ENCODE measurements at places on chromosomes 7 and 10.

DNA sequence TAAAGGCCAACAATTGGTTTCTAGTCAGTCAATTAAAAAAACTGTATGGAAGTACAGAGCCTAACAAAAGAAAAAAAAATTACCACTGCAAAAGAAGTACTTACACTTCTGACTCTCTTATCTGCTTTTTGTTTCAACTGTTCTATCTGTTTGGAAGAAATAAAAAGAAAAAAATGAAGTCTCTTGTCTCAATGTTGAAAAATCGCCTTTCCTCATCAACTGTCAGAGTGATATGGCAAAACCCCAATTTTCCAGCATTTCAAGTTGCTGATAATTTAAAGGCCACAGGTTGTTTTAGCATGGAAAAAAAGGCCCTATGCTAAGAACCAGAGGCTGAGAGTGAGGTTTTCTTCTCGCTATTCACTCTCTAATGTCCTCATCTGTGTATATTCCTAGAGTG is 13.6 kb downstream of the ZDHHC6 start:
- no peak for DNase-seq

- no peak for DNase-seq
Measured at GRCh38 chr10:36336315-36336714, 694.2 kb upstream of the FZD8 start.

GRCh38 chr10:124384172-124384571 is 34.6 kb downstream of the OAT start:
- no peak for DNase-seq

DNA sequence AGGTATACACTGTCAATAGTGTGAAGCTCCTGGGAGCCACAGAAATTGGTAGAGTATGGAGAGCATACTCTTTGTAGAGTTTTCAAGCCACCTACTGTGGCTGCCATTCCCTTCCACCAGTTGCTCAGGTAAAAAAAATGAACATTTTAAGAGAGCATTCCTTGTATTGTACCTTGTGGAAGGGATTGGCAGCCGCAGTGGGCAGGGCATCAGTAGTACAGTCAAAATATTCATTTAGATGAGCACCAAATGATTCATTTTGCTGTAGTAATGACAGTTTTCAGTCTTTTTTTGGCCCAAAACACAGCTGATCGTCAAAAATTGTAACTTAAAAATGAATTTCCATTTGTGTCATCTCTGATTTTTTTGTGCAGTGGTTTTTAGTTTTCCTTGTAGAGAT is 304.9 kb downstream of the ATRNL1 start:
- no peak for DNase-seq

GRCh38 chr7:37198906-37199485 is 249.7 kb downstream of the ELMO1 start:
- DNase-seq, result peak; percentile 80

GRCh38 chr10:47022311-47023131 is 111.3 kb downstream of the PTPN20 start:
- no peak for DNase-seq

GRCh38 chr7:157877298-157878090 is 540.7 kb downstream of the DNAJB6 start:
- DNase-seq, result no peak

DNA sequence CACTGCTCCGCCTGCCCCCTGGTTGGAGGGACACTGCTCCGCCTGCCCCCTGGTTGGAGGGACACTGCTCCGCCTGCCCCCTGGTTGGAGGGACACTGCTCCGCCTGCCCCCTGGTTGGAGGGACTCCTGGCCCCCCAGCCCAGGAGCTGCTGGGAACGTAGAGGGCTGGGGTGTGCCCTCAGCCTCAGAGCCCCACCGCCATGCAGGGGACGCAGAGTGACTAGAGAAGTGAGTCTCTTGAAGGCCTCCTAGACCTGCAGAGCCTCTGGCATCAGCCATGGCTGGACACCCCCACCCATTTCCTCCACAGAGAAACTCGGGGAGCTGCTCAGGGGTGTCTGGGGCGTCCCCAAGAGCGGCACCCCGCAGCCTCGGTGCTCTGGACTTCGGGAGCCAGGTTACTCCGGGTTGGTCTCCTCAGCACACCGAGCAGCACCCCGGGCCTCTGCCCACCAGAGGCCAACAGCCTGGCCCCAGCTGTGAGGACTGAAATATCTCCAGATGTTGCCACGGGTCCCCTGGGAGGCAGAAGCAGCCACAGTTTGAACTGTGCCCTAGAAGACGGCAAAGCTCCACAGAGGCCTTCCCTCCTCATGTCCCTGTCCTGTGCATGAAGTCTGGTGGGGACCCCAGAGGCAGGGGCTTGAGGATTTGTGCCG is 191.9 kb downstream of the ELFN1 start:
- DNase-seq, result no peak

- peak; percentile 75 for DNase-seq
Measured at GRCh38 chr7:55641273-55641691, 69.0 kb upstream of the VOPP1 start.

GRCh38 chr10:131474416-131474815 is 162.9 kb upstream of the TCERG1L start:
- no peak for DNase-seq

DNA sequence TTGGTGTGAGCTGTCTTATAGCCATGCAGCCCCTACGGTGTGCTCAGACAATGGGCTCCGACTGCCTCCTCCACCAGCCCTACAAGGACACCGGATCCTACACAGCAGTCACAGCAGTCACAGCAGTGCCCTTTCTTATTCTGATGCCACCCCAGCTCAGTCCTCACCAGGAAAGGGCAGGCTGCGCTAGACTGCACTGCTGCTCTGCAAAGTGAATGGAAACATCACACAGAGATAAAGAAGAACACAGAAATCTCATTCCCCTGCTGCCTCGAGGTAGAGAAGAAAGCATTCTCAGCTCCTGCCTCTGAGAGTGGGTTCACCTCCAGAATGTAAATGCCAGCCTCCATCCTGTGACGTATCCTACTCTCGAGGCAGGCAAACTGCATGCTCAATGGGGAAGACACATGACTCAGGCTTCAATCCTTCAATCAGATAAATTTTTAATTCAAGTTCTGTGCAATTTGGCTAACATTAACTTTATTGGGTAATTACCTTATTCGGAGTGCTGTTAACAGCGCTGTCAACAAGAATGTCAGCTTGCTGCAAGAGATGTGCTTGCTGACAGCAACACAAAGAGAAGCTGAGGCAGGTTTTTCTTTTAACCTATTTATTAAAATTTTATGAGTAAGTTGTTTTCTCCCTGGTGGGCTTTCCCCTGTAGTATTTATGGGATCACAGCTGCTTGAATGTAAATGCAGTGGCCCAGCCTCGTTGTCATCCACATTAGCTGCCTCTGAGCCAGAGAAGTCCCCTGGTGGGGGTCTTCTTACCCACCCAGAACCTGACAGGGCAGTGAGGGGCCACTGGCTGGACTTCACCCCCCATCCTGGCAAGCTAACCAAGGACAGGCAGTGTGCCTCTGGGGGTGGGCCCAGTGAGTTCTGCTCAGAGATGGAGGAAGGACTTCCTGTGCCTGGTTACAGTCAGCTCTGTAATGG is 241.3 kb upstream of the KMT2E start:
- no peak for DNase-seq

DNA sequence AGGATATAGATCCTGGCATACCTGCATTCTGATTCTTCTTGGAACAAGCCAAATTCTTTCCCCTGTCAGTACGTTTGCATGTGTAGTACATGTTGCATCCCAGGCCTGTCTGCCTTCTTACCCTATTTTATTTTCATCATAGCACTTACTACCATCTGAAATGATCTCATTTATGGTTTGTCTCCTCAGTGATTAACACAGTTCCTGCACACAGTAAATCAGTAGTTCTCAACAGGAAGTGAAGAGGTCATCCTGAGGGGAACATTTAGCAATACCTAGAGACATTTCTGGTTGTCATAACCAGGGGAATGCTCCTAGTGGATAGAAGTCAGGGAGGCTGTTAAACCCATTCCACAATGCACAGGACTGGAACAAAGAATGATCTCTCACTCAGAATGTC is 38.2 kb upstream of the SLC26A4 start:
- no peak for DNase-seq

DNA sequence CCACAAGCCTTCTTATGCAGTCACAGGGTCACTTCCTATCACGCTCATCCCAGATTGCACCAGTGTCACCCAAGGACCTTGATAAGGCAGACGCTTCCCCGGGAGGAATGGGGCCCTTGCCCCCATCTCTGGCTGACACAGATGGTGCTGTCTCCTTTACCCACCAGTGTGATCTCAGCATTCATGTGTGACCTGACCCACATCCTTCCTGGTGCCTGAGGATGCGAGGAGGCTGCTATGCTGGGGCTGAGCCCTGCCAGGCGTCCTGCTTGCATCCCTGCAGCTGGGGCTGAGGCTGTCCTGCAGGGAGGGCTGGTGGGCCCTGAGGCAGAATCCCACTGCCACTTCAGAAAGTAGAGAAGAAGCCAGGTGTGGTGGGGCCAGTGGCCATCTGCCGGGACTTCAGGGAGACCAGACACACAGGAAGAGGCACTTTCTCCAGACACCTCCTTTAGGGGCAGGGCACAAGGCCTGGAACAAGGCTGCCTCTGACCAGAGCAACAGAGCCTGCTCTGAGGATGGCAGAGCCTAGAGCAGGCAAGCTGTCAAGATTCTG is 35.3 kb downstream of the RASGEF1A start:
- DNase-seq, result no peak

DNA sequence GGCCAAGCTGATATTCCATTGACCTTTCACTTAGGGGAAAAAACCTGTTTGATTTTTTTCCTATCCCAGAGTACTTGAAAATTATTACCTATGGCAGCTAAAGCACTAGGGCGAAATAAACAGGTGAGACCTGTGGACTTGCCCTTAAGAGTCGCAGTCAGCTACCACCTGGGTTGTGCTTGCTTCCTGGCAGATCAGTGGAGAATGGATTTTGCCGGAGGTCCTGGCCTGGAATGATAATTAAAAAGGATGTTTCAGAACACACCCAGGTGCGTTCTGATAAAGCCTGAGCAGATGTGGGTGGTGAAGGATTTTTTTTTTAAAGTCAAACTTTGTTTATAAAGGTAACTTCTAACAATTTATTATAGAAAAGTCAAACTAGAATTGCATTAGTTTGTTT is 59.1 kb downstream of the AUTS2 start:
- no peak for DNase-seq

GRCh38 chr7:17234030-17234397 is 64.4 kb upstream of the AHR start:
- DNase-seq, result no peak

GRCh38 chr7:26681819-26682418 is 182.5 kb downstream of the SKAP2 start:
- no peak for DNase-seq

- no peak for DNase-seq
Measured at GRCh38 chr7:44555350-44555749, 14.2 kb upstream of the NPC1L1 start.

GRCh38 chr10:65611592-65611991 is 1314.2 kb upstream of the LRRTM3 start:
- no peak for DNase-seq

GRCh38 chr7:24406053-24406788 is 122.2 kb downstream of the NPY start:
- DNase-seq, result no peak

GRCh38 chr10:78805176-78805575 is 263.6 kb upstream of the ZMIZ1 start:
- DNase-seq, result peak; percentile 73

GRCh38 chr7:148289630-148290029 is 300.9 kb upstream of the C7orf33 start:
- no peak for DNase-seq

- DNase-seq, result no peak
Measured at GRCh38 chr7:36227223-36227622, 74.2 kb downstream of the EEPD1 start.
